ENCODE measurements at places on chromosomes 12 and 14.
A peak's percentile ranks its signal among the peaks of the same experiment; 100 is the strongest.

GRCh38 chr12:53476769-53477209 is 22.5 kb downstream of the MAP3K12 start:
- no peak for DNase-seq

- DNase-seq: no peak
Observed at GRCh38 chr12:38911611-38912010, 6.2 kb upstream of the CPNE8 start.

- DNase-seq: no peak
Observed at GRCh38 chr14:68931474-68932051, 47.5 kb downstream of the ACTN1 start.

- DNase-seq: no peak
Observed at GRCh38 chr12:84757978-84758377, 154.6 kb downstream of the SLC6A15 start.

DNA sequence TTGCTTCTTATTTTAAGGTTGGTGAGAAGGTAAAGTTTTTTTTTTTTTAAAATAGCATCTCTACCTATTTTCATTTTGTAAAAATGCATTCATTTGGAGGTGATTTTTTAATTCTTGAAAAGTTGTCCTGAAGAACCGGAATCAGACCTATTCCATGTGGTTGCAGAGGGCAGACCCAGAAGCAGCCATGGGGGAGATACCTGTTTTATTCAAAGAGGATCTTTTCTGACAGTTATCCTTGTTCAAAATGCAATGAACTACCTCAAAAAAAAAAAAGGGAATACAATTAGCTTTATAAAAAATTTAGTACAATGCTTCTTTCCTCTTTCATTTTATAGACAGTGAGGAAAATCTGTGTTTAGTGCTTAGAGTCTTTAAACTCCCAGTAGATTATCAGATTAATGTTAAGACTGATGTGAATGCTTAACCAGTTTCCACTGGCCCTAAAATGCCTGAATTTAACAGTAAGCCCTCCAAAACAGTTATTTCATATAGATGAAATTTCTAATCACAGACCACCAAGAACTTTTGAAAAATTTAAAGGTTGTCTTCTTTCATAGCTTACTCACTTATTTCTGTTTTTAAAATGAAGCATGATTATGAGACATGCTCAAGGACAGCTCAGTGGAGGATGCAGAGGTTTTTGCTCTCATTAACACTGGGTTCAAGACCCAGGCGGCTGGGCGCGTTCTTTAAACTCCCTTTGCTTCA is 8.6 kb upstream of the NEMF start:
- no peak for DNase-seq

DNA sequence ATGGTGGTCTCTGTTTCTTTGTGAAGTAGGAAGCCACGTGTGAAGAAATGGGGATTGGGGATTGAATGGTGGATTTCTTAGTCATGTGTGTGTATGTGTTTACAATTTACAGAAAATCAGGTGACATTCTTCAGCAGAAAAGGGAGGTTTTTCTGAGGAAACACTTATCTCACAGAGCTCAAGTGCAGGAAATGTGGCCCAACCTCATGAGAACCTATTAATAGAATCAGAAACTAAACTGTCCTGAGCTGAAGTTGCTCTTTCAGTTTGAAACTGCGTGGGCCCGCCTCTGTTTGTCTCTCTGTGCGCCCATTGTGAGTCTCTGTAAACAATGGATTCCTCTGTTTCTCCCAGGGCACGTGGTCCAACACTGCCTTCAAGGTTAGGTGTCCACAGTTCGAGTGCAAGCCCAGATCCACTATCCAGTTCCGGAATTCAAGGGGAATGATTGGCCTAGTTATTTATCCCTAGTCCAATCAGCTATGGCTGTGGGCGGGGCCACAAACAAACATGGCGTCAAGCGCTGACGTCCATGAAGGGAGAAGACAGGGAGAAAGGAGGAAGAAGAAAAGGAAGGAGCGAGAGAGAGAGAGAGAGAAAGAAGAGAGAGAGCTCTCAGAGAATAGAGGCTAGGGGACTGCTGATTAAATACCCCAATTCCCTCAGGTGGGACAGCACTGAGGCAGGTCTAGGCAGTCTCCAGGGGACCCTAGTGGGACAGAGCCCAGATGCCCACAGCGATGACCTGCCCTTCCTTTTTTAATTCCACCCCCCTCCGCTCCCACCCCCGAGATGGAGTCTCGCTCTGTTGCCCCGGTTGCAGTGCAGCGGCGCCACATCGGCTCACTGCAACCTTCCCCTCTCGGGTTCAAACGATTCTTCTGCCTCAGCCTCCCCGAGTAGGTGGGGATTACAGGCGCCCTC is 31.4 kb upstream of the C12orf76 start:
- DNase-seq: peak; percentile 28

GRCh38 chr14:96038920-96039632 is at the start of gene C14orf132:
Gene C14orf132, plus strand, starts transcription at chr14:96039362. Its CDS starts 139 bp downstream, at chr14:96039501.
- peak; percentile 79 for DNase-seq

DNA sequence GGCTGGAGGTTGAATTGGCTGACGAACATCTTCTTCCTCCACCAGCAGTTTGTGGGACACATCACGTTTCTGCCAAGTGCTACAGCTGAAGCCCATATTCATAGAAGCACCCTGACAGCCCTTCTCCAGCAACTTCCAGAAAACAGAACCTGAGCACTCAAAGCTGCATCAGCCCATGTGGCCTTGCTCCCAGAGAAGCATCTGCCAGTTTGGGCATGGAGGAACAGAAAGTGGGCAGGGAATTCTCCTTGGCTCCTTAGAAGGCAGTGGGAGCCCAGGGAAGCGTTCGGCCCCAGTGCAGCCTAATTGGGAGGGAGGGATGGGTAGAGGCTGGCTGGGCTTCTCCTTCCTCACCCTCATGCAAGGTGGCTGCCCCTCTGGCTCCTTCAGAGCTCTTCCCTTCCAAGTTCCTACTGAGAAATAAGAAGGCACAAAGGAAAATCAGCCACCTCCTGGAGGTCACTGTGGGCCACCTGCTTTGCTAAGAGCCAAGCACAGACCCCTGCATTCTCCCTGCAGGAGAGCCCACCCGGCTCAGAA is 4.1 kb upstream of the NGB start:
- DNase-seq: no peak

DNA sequence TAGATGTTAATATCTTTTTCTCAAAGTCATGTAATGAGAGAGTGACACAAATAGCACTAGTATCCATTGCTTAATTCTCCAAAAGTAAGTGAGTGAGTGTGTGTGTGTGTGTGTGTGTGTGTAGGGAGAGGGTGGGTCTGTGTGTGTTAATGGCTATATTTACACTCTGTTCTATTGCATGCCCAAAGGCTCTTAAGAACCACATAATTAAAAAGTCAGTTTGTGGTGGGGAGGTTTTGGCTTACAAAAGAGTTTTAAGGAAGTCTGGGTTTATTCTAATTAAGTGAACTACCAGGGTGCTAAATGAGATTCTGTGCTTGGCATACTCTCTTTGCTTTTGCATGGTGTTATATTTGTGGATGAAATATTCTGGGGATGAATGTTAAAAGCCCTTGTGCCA is 1897.6 kb upstream of the FLRT2 start:
- DNase-seq: no peak

- no peak for DNase-seq
Observed at GRCh38 chr12:51695241-51696010, 104.4 kb downstream of the SCN8A start.

- DNase-seq: peak; percentile 61
Observed at GRCh38 chr12:110281549-110282299, 677 bp downstream of the ATP2A2 start.

GRCh38 chr12:108854451-108855283 is 2.7 kb downstream of the SSH1 start:
- DNase-seq: no peak

DNA sequence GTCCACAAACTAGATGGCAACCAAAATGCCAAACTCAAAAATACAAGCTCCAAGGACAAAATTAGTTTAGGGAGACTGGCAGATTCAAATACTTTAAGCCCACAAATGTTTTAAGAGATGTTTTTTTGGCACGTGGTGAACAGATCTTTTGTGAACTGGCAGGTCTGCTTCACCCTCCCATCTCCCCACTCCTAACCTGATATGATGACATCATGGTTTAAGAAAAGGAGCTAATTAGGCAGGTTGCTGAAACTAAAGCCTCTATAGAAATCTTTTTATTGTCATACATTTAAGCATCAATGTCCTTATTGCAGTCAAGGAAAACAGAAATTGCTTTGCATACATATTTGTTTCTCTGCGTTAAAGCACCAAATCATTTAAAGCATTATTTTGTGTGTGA is 5.8 kb downstream of the LRIG3 start:
- no peak for DNase-seq

DNA sequence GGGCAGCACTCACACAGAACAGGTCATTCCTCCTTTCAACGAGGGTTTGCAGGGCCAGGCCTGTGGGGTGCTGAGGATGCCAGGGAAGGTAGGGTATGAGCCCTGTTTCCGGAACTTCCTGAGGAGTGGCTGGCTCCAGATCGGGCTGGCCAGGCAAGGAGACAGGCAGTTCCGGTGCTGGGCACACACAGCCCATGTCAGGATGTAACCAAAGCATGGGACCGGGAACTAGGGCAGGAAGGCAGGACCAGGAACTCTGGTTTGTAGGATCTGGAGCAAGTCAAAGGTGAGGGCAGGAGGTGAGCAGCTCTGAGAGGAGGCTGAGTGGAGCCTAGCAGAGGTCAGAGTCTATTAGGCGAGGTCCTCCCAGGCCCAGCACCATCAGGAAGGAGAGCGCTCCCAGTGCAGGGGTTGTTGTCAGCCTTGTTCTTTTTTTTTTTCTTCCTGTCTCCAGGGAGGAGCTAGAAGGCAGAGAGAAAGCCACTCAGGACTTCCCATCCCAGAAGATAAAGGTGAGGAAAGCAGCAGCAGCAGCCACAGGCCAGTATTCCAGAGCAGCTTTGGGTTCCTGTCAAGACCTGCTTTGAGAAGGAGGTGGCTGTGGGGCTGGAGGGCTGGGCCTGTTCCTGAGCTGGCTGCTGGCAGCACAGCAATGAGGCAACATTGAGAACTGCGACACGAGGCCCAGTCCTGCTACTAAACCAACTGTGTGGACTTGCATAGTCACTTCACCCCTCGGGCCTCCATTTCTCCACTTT is 49.0 kb upstream of the PTGR2 start:
- DNase-seq: no peak

DNA sequence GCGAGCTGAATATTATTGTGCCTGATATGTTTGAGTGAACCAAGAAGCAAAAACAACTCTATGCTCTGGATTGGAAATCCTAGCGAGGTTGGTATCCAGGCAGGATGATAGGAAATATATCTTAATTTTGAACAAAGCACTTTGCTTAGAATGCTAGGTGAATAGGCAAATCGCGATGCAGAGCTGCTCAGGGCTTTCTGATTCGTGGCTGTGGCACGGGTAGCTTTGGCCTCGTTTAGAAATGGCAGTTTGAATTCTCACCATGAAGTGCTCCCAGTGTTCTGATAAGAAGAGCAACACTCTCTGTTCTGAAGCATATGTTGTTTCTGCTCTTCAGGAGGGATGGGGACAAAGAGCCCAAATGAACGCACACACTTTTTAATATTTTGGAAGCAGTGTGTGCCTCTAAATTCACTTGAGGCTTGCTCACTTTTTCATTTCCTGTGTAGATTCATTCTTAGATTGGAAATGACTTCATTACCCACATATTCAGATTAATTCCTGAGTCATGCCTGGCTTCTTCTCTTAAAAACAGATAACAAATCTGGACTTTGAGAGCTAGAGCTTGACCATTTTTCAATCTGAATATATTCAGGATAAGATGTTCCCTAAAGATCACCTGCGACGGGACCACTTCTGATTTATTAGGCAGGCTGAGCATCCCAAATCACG is 200.9 kb downstream of the RPAP3 start:
- DNase-seq: no peak

GRCh38 chr12:53674977-53675700 is 744 bp downstream of the ATP5MC2 start:
- no peak for DNase-seq

DNA sequence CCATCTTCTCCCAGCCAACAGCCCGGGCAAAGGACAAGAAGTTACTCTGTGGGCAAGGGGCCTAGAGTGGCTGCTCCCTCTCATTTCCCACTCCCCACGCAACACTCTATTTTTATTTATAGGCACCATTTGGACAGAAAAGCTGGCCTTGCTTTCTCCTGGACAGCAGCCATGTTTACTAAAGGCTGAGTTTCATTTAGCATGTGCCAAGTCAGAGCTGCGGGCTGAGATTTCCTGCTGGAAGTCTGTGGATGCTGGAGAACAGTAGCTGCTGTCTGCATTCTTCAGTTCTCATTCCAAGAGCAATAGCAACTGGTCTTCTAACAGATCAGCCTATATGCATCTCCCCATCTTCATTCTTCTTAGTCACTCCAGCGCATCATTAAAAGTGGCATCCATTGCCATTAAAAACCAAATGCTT is 8.3 kb downstream of the COL2A1 start:
- peak; percentile 75 for DNase-seq

DNA sequence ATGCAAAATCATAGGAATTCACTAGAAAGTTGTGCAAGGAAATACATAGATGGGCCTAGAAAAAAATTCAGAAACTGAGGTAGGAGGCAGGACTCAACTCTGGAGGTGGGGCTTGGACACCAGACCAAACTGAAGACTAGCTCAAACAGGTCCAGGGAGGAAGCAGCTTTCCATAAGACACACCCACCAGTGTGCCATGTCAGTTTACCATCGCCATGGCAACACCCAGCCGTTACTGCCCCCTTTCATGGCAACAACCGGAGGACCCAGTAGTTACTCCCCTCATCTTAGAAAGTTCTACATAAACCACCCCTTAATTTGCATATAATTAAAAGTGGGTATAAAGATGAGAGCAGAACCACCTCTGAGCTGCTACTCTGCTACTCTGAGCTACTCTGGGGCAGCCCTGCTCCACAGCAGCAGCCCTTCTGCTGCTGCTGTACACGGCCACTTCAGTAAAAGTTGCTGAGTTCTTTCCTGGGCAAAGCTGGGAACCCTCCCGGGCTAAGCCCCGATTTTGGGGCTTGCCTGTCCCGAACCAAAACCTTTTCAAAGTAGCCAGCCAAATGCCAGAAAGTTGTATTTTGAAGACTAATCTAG is 30.8 kb upstream of the NINJ2 start:
- no peak for DNase-seq

DNA sequence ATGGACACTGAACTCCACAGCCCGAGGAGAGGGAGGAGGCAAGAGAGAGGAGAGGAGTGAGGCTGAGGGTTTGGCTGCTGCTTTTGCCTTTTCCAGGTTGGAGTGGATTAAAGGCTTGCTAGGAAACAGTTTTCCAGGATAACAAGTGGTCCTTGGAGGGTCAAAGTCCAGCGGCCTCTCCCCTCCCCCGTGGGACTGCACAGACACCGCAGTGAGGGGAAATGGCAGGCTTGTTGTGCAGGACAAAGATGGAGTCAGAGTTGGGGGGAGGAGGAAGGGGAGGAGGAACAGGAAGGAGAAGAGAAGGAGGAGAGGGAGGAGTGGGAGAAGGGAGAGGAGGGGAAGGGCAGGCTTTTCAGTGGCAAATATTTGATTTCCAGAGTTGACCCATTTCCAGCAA is 245.5 kb downstream of the RBM19 start:
- DNase-seq: no peak

GRCh38 chr12:51639361-51639760 is 48.3 kb downstream of the SCN8A start:
- DNase-seq: no peak

DNA sequence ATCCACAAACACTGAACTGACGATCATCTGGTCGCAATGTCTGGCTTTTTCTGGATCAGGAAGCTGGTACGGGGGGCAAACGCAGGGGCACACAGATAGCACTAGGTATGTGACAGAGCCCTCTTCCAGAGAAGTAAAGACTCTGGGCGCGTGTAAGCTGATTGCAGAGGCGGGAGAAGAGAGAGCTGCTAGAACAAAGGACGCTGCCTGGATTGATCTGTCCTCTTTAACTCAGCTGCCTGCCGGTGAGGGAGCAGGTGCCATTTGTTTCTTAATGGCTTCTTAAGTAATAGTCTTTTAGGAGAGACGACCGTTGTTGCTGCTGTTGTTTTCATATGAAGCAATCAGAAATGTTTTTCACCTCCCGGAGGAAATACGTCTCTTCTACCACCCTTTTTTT is 77.3 kb downstream of the GLT1D1 start:
- no peak for DNase-seq

All from femur (tissue), 1 donor.